NCI-H2029 treated with DMSO at 0.1 percent for 48 hours (cell line): ENCODE measurements at places on chromosomes 5 and 9.
A peak's percentile ranks its signal among the peaks of the same experiment; 100 is the strongest.

DNA sequence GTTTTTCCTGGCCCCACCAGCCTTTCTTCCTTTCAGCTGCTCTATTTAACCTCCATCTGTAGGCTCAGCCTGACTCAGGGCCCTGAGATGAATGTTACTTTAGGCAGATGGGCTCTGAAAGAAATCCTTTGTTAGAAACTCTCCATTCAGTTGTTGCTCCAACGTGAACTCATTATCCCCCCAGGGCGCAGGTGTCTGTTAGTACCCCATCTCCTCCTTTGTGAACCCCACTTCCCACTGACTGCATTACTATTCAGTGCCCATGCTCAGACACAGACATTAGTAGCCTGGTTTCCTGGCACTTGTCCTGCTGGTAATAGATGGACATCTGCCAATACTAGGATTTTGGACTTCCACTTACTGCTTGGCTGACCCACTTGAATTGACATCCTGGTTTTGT, 1271.6 kb downstream of the PTPRD start:
- DNase-seq = no peak

GRCh38 chr5:72015103-72015548, 92.1 kb upstream of the MAP1B start:
- peak; percentile 97 for DNase-seq

DNA sequence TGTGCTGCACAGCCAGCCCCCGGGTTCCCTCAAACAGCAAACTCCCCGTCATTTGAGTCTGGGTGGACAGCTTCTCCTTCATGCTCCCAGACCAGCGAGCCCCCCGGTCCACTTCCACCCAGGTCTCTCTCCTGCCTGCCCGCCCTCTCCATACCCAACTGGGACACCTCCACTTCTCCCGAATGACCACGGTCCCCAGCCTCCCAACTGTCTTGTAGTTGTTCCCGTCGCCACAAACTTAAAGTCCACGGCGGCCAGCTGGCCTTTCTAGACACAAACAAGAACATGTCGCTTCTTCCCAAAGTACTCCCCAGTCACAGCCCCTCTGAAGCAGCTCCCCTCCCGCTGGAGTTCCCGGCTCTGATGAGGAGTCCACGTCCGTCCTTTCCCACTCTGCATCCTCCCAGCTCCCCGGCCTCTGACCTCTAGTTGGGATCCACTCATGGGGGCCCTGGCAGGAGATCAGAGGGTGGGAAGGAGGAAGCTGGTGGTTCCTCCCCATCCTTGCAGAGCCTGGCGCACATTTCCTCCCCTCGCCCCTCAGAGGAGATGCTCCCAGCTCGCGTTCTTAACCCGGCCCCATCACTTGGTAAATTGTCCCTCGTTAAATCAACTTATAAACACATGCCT, 24.1 kb upstream of the PPP1R26 start:
- no peak for DNase-seq

GRCh38 chr5:870956-871355, 20.2 kb upstream of the ZDHHC11 start:
- DNase-seq = no peak

GRCh38 chr5:124591583-124591982, 154.9 kb downstream of the ZNF608 start:
- no peak for DNase-seq

- no peak for DNase-seq
These were observed 54.9 kb downstream of the USP20 start for GRCh38 chr9:129889941-129890717.

DNA sequence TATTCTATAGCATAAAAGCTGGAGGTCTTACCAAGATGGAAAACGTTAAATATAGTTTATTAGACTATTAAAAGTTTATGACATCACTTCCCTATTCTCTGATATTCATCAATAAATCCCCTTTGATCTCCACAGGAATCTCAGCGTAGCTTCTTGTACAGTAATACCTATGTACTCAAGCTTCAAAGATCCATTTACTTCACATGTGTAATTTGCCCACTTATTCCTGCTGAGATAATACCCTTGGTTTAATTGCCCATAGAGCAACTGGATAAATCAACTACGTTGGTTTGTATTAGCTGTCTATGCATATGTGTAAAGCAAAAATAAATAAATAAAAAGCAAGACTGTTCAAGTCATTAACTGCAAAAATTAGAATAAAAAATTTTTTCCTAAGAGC, 219.7 kb downstream of the EFNA5 start:
- no peak for DNase-seq
